ENCODE measurements at places on chromosomes 11 and 22. TPM values are rescaled to one million over a fixed set of nuclear protein-coding genes. Genes with fewer than 3 reads are reported as not detected.

DNA sequence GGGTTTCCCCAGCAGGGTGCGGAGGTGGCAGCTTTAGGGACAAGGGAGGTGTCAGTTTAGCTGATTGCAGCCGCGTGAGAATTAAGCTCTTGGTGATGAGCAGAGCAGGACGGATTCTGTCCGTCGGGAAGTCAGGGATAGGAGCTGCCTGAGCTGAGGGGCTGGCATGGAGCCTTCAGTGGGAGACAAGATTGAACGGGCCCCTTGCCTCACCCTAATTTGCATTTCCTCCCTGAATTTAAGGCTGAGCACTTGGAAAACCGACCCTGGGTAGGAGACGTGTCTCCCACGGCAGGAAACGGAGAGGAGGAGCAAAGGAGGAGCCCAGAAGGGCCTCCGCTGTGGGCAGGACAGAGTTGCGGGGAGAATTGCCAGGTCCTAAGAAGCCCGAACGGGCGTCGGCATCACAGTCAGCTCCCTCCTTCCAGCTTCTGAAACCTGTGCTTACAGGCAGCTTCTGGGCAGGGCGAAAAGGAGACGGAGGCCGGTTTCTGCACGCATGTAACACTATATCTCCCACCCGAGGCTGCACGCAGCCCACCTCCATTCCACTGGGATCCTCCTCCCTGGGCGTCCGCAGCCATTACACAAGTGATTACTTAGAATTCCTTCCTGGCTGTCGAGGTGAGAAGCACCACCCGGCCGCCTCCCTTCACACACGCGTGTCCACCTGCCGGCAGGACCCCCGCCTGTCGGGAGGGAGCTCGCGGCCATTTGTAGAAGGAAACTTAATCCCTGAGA lies 345.8 kb downstream of the BRD1 start:
- no peaks in the 10 kb centered on the region for H3K4me1 ChIP-seq
- peak overlapping the region; percentile 5 for H3K4me3 ChIP-seq
- H3K27ac ChIP-seq = no peak overlapping the region
- H3K36me3 ChIP-seq = no peaks in the 10 kb centered on the region

DNA sequence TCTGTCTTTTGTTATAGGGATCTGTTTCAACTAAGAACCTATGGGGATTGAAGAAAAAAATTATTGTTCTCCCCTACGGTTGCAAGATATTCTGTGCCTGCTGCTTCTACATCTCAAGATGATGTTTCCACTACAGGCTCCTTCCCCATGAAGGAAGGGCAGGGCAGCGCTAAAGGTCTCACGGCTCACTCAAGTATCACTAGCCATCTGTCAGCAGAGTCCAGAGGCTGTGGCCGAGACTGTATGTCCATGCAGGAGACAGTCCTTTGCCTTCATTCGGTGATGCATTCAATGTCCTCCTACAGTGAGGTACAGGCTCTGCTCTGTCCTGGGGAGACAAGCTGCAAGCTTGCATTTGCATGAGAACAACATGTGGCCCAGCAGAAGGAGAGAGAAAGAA lies 518.0 kb downstream of the OPCML start:
- H3K4me1 ChIP-seq = no peaks in the 10 kb centered on the region
- DNase-seq = no peak
- no peaks in the 10 kb centered on the region for H3K27me3 ChIP-seq
- H3K4me3 ChIP-seq = no peak overlapping the region
- no peaks in the 10 kb centered on the region for H3K36me3 ChIP-seq
- H3K27ac ChIP-seq = no peak overlapping the region

GRCh38 chr11:72085621-72086351 lies 5.1 kb downstream of the LRRC51 start:
- H3K4me1 ChIP-seq = peaks cover 15% of the 10 kb centered on the region
- H3K27ac ChIP-seq = no peak overlapping the region
- H3K36me3 ChIP-seq = peaks cover 34% of the 10 kb centered on the region
- no peak overlapping the region for H3K4me3 ChIP-seq
- no peaks in the 10 kb centered on the region for H3K27me3 ChIP-seq

DNA sequence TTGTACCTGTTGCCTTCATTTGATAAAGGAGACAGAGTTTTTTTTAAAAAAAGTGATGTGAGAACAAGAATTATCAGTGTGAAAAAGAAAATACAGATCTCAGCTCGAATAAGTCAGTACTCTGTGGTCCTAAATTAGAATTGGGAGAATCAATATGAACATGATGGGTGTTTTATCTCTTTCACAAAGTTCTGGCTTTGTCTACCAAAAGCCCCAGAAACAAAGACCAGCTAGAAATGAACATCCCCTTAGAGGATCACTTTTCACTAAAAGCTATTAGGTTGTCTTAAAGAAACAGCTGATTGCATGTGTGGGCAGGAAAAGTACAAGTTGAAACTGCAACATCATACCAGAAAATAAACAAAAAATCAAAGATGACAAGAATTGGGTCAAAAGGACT lies 8.4 kb upstream of the ST14 start:
- peaks cover 5% of the 10 kb centered on the region for H3K36me3 ChIP-seq
- H3K27ac ChIP-seq = no peak overlapping the region
- H3K27me3 ChIP-seq = no peaks in the 10 kb centered on the region
- H3K4me3 ChIP-seq = no peak overlapping the region
- DNase-seq = no peak

- no peaks in the 10 kb centered on the region for H3K27me3 ChIP-seq
- no peak for DNase-seq
- no peak overlapping the region for H3K27ac ChIP-seq
- no peaks in the 10 kb centered on the region for H3K4me1 ChIP-seq
- no peak overlapping the region for H3K4me3 ChIP-seq
Observed at GRCh38 chr11:60321051-60321450, 6.0 kb upstream of the MS4A6E start.

- no peaks in the 10 kb centered on the region for H3K36me3 ChIP-seq
- DNase-seq = no peak
- H3K27ac ChIP-seq = no peak overlapping the region
- H3K4me1 ChIP-seq = no peaks in the 10 kb centered on the region
- no peaks in the 10 kb centered on the region for H3K27me3 ChIP-seq
- H3K4me3 ChIP-seq = no peak overlapping the region
Observed at GRCh38 chr11:60766547-60766946, 9.9 kb downstream of the MS4A15 start.

DNA sequence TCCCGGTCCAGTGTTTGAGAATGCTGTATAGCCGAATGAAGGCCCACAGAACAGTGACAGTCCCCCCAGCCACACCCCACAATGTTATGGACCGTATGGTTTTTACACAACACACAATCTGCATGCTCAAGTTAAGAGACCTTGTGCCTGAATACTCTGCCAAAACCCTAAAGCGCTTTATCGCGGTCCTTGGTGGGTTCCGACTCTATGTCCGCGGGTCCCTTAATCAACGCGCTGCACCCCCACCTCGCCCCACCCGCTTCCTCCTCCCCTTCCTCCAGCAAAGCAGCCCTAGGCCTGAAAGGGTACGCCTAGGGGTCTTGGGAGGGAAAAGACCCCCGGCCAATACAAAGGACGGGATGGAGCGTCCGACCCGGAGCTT lies 442 bp downstream of the COPB1 start:
- H3K27ac ChIP-seq = peak overlapping the region; percentile 95
- no peaks in the 10 kb centered on the region for H3K4me1 ChIP-seq
- H3K36me3 ChIP-seq = peaks cover 8% of the 10 kb centered on the region
- no peak for DNase-seq
- H3K4me3 ChIP-seq = peak overlapping the region; percentile 87
- H3K27me3 ChIP-seq = no peaks in the 10 kb centered on the region

- no peaks in the 10 kb centered on the region for H3K36me3 ChIP-seq
- H3K27me3 ChIP-seq = no peaks in the 10 kb centered on the region
- peak overlapping the region; percentile 48 for H3K4me3 ChIP-seq
- H3K4me1 ChIP-seq = peaks cover 8% of the 10 kb centered on the region
- no peak for DNase-seq
Observed at GRCh38 chr22:23565915-23566704, 14.0 kb downstream of the IGLL1 start.

- no peaks in the 10 kb centered on the region for H3K27me3 ChIP-seq
- no peaks in the 10 kb centered on the region for H3K36me3 ChIP-seq
- H3K4me3 ChIP-seq = no peak overlapping the region
Observed at GRCh38 chr11:62344210-62344609, 7.0 kb downstream of the ASRGL1 start.

- H3K4me3 ChIP-seq = peak overlapping the region; percentile 98
- H3K36me3 ChIP-seq = no peaks in the 10 kb centered on the region
- peaks cover 58% of the 10 kb centered on the region for H3K4me1 ChIP-seq
- H3K27ac ChIP-seq = peak overlapping the region; percentile 98
- no peak for DNase-seq
- H3K27me3 ChIP-seq = no peaks in the 10 kb centered on the region
Observed at GRCh38 chr11:67374571-67375281, 1.3 kb upstream of the CLCF1 start.

Gene SSTR3
- total RNA-seq = not detected

Gene SCUBE2
- 3.7 TPM for total RNA-seq

Gene OTOG
- total RNA-seq = not detected

Gene CARNS1
- total RNA-seq = 0.11 TPM

Gene ISX
- total RNA-seq = not detected

Gene ARHGAP20
- total RNA-seq = 1.4 TPM

Gene CHRNA10
- total RNA-seq = 1.1 TPM

Gene TIMM10
- total RNA-seq = 33.9 TPM

Gene ZFP91
- 40.1 TPM for total RNA-seq

Gene DNAJB7
- not detected for total RNA-seq
